ENCODE measurements at places on chromosomes 7 and 10.

GRCh38 chr10:108500396-108500795, 1335.9 kb upstream of the SORCS1 start:
- no peak for DNase-seq

GRCh38 chr10:75245354-75246250, 9.8 kb upstream of the COMTD1 start:
- no peak for DNase-seq

GRCh38 chr10:101066146-101066895, 4.5 kb downstream of the KAZALD1 start:
- DNase-seq, result peak; percentile 72

GRCh38 chr7:25638068-25638467, 409.8 kb upstream of the NPVF start:
- DNase-seq, result no peak

DNA sequence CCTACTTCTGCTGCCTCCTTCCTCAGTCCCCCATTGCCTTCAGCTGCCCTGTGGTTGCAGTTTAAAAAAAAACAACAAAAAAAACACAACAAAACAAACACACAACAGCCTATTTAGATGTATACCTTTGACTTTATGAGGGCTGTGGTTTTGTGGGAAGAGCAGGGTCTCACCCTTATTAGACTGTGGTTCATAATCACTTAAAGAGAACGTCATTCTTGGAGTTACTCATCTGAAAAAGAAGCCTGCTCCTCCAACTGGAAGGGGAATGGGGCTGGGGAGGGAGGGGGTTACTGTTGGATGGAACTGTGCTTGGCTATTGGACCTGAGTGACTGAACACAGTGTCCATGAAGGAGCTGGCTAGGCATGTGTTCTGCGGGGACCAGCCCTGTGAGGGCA, 48.1 kb downstream of the SDK1 start:
- DNase-seq, result no peak

- no peak for DNase-seq
Observed at GRCh38 chr7:78783179-78783962, 670.1 kb downstream of the MAGI2 start.

Data from right kidney (tissue), 9 donors.